ENCODE measurements at places on chromosomes 3 and 15.

DNA sequence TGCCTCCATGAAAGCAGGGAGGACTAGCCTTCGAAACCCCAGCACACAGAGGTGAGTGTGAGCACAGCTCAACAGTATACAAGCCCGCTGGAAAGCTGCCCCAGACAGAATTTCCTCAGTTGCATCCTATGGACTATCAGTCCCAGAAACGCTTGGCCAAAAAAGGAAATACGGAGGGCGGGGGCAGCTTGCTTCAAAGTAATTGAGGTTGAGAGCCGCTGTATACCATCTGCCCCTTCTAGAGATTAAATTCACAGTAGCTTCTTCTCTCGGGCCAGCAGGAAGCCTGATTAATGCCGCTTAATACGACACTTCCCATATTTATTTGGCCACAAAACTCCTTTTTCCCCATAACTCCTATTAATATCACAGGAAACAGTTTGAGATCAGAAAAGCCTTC is 88.7 kb downstream of the LIPC start:
- DNase-seq: no peak

DNA sequence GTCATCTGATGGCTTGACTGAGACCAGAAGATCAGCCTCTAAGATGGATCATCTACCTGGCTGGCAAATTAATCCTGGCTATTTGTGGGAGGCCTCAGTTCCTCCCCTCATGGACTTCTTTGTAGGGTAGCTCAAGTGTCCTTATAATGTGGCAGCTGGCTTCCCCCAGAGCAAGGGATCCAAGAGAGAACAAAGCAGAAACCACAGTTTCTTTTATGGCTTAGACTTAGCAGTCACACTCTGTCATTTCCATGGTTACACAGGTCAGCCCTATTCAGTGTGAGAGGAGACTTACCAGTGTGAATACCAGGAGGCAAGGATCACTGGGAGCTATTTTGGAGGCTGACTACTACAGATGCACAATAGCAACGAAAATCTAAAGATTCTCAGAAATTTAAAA is 15.3 kb upstream of the ARL14 start:
- DNase-seq: no peak

DNA sequence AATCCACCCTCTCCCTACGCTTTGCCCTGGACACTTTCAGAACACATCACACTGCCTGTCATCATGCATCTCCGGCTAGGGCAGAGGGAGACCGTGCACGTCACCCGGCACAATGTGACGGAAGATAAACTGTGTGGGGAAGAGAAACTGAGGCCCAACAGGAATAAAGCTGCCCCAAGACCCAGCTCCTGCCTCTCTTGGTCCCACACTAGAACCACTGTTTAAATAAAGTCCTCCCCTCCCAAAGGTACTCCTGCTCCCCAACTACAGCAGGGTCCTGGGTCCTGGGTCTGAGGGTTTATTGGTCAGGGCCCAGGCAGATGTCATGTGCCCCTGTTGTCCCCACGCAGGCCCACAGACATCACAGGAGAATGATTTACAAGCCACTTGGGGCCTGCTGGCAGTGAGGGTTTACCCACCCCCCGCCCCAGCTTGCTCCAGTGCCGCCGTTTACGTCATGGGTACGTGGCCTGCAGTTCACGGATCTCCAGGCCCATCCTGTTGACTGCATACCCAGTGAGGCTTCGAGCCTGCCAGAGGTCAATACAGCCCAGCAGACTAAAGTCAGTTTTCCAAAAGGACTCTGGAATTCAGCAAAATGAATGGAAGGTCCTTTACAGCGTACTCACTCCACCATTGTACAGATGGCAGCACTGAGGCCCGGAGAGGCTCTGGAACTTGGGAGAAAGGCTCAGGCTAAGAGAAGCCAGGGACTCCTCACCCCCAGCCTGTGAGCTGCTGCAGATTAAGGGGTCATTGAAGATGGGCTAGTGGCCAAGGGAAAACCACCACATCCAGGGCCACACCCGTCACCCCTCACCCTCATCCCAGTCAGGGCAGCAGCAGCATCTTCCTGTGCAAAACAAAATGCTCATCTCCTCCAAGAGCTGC is 23.2 kb downstream of the ALS2CL start:
- DNase-seq: no peak

GRCh38 chr15:66072616-66073361 is 180.8 kb downstream of the MEGF11 start:
- DNase-seq: no peak

DNA sequence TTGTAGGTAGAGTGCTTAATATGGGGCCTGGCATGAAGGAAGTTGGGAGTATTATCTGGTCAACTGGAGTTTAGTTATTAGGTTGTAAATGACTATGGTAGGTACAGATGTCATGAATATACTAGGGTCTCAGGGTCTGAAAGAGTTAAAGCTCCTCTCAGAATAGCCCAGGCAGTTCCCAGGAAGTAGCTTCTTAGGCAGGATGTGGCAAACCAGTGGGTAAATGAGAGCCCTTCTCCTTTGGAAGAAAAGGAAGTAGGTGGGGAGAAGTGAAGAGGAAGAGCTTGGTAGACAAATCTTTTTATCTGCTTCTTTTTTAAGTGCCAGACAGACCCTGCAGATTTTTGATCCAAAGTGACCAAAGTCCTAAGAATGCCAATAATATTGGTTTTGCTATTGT is 24.5 kb downstream of the MAP2K1 start:
- no peak for DNase-seq

DNA sequence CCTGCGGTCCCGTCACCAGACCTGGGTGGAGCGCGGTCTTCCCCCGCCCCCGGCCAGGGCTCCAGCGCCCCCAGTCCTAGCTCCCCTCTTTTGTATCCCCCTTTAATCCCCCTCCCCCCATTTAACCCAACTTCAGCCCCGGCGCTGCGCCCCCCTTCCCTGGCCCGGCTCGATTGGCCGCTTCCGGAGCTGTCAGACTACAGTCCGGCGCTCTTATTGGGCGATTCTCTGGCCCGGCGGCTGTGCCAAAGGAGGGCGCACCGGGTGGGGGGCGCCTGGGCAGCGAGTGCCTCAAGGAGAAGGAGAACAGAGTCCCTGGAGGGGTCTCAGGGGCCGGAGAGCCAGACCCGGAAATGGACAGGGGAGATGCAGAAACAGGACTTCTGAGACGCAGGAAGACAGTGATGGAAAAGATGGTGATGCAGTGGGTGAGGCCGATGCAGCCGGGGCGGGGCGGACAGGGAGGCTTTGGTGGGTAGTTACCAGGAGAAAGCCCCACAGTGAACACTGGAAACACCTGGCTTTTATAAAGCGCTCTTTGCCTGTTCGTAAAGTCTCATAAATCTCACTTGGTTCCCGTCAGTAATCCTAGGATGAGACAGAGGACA is 1.2 kb upstream of the ADCY5 start:
- no peak for DNase-seq

DNA sequence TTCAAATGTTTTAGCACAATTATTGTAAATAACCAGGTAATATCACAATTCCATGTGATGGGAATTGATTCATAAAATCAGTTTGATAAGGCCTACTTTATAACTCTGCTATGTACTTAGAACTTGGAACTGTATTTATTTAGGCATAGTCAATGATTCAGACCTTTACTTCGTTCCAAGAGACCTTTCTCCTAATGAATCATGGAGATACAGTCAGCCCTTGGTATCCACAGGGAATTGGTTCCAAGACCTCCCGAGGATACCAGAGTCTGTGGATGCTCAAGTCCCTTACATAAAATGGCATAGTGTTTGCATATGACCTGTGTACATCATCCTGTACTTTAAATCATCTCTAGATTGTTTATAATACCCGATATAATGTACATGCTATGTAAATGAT is 60.8 kb upstream of the UMPS start:
- no peak for DNase-seq

Measured in NCI-H1436 treated with DMSO at 0.1 percent for 48 hours (cell line).